ENCODE measurements at places on chromosomes 7 and 10.

DNA sequence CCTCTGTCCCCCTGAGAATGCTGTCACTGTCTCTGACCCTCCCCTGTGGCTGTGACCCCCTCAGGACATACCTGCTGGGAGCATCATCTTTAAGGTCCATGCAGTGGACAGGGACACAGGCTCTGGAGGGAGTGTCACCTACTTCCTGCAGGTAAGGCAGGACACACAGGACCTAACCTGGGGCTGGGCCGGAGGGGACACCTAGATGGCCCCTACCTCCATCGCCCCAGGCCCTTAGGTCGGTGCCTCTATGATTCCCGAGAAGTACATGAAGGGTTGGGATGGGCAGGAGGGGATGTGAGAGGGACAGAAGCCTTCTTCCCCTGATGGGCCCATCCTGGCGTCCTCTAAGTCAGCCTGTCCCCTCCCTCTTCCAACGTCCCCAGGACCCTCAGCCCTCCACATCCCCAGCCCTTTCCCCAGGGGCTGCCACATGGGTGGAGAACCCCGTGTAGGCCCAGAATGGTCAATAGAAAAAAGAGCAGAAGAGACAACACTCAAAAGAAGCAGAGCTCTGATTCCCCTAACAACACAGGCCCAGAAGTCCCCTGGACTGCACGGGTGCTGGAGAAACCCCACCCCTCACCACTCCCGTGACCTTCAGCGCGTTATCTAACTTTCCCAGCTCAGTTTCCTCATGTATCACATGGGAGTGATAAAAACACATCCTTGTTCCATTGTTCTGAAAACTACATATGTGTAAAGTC lies 6.4 kb downstream of the CDHR1 start:
- no peak for DNase-seq

DNA sequence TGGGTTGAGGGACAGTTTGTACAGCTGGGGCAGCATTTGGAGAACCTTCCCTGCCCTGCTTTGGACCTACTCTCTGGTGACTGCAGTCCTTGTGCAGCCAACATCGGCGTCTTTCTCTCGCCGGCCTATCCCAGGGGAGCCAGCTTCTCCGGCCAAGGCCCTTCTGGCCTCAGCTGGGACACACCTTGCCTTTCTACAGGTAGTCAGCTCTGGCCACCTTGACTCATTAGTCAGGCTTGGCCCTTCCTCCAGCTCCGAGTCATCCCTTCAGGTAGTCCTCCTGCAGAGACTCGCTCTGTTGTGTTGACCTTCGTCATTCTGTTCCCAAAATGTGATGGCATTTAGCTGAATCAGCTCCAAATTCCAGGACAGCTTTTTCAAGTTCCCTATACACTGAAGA lies 145.0 kb upstream of the CHST15 start:
- DNase-seq = no peak

DNA sequence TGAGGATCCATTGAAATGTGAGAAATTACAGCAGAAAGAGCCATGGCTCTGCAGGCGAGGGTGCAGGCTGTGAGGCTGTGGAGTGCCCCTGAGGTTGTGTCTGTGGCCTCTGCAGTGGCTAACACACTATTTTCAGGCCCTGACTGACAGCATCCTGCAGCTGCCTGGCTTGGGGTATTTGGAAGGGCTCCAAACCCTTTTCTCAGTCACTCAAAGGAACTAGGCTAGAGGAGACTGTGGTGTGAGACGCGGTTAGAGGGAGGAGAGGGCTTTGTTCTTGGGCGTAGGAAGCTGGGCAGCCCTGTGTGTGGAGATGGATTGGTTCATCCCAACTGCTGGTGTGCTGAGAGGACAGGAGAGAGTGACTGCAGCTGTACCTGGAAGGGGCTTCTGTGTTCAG lies 134.9 kb downstream of the RAMP3 start:
- no peak for DNase-seq

DNA sequence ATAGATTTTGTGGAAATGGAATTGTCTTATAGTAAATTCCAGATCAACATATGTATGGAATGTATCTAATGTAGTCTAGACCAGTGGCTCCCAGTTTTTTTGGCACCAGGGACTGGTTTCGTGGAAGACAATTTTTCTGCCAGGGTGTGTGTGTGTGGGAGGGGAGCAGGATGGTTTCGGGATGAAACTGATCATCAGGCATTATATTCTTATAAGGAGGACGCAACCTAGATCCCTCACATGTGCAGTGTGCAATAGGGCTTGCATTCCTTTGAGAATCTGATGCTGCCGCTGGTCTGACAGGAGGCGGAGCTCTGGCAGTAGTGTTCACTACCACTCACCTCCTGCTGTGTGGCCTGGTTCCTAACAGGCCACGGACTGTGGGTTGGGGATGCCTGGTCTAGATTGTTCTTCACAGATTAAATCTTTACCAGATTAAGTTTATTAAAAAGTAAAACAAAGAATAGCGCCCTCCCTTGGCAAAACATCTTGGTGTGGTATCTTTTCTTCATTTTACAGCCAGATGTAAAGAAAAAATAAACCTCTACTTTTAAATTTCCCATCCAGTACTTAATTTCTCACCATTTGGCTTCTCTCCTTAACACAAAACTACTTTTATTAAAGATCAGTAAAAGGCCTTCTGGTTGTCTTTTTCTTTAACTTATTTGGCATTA lies 48.4 kb downstream of the SEPTIN7 start:
- DNase-seq = no peak

- DNase-seq = peak; percentile 7
Measured at GRCh38 chr7:23863209-23863787, 153.3 kb downstream of the STK31 start.

GRCh38 chr7:4162884-4163564 lies 519.1 kb upstream of the FOXK1 start:
- no peak for DNase-seq

- no peak for DNase-seq
Measured at GRCh38 chr7:80385508-80385907, 126.4 kb downstream of the GNAT3 start.

DNA sequence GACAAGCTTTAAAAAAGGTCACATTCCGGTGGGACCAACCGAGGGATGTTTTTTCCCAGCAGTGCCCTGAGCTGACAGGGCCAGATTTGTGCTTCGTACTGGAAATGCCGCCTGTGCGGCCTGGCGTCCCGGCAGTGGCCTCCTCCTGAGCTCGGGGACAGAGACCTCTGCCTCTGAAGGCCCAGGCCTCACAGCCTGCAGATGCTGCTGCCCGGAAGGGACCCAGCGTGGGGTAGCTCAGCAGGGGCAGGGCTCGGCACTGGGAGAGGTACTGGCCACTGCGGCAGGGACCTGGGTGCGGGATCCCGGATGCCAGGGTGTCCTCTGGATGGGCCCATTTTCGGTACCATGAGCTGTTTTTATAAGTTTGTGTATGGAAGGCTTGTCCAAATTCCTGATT lies 52.4 kb upstream of the CFAP46 start:
- no peak for DNase-seq

- DNase-seq = no peak
Measured at GRCh38 chr10:18400201-18400905, 251.0 kb downstream of the NSUN6 start.

GRCh38 chr7:153920897-153921296 lies 131.3 kb upstream of the DPP6 start:
- DNase-seq = no peak

GRCh38 chr7:129561677-129562359 lies 49.7 kb upstream of the NRF1 start:
- no peak for DNase-seq

GRCh38 chr7:83861-84632 lies 108.3 kb upstream of the FAM20C start:
- DNase-seq = no peak

DNA sequence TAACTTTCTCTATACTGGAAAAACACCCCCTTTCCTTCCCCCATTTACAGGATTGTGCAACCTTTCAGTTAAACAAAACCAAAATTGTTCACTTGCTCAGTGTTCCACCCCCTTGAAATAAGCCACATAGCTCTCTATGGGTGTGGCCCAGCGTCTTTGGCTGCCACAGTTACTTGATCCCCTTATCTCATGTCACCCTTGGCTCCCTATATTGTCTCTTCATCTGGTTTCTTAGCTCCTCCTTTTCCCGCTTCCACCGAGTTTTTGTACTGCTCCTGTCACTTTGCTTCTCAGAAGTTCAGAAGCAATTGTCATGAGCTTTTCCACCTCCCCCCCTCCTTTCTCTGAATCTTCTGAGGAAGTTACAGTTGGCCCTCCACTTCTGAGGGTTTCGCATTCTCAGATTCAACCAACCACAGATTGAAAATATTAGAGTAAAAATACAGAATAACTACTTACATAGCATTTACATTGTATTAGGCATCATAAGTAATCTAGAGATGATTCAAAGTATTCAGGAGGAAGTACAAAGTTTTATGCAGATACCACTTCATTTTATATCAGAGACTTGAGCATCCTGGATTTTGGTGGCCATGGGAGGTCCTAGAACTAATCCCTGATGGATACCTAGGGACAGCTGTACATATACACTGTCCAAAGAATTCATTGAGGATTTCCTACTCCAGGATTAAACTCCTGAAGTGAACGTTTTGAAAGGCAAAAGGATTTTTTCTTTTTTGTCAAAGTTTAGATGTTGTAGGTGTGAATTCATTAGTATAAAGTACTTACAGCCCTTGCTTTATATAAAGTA lies 60.4 kb downstream of the ADD3 start:
- no peak for DNase-seq

DNA sequence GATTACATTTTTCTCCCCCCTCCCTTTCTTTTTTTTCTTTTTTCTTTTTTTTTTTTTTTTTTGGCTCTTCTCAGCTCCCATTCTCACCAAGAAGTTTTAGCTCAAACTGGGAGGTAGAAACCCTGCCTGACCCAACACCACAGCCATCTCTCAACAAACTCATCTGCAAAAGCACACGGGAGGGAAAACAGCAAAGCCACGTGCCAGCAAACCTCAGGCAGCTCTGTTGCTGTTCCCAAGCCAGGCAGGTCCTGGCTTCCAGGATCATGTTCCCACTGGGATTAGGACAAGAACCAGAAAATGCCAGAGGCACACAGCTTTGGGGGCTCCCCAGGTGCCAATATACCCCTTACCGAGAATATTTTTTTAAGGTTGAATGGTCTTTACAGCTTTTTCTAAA lies 56.7 kb downstream of the ITIH5 start:
- no peak for DNase-seq

DNA sequence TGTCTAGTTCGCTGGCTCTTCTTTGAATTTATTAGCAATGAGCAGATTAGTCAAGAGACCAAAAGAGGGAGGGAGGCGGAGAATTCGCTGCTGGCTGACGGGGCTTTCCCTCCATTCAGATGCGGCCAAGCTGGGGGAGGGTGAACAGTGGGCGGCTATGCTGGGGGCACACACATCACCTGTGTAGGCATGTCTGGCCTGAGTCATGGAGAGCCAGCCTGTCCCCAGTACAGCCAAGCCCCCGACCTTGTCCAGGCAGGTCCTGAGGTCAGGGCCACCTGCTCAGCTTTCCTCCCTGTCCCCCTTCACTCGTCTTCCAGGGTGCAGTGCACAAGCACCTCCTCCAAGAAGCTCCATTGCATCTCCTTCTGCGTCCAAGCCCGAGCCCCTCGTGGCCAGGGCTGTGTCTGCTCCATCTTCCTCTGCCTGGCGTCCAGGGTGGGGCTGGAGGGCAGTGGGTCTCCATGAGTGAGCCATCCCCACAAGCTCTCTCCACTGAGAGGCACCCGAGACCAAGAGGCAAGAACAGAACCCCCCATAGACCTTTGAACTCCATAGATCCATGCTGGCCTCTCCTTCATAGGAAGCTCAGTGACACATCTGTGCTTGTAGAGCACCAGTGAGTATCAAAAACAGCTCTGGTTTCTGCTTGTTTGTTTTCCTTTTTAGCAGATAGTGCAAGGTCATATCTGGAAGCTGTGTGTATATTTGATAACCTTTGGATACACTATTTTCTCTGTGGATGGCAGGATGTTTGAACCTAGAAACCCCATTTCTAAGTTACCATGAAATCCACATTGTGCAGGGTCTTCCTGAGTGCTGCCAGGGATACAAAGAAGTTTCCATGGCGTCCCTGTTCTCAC lies 1.9 kb upstream of the DEPP1 start:
- DNase-seq = no peak

- DNase-seq = no peak
Measured at GRCh38 chr7:129789652-129790051, 163.1 kb downstream of the UBE2H start.

GRCh38 chr10:108689891-108690290 lies 1233.4 kb downstream of the XPNPEP1 start:
- no peak for DNase-seq

DNA sequence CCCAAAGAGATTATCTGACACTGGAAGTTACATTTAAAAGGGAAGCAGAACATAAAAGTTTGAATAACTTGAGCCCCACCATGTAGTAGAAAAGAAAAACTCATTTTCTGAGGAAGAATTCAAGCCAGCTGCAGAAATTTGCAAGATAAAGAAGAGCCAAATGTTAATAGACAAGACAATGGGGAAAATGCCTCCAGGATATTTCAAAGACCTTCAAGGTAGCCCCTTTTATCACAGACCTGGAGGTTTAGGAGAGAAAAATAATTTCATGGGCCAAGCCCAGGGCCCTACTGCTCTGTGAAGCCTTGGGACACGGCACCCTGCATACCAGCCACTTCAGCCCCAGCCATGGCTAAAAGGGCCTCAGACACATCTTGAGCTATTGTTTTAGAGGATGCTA lies 18.4 kb upstream of the AKR1C1 start:
- no peak for DNase-seq

DNA sequence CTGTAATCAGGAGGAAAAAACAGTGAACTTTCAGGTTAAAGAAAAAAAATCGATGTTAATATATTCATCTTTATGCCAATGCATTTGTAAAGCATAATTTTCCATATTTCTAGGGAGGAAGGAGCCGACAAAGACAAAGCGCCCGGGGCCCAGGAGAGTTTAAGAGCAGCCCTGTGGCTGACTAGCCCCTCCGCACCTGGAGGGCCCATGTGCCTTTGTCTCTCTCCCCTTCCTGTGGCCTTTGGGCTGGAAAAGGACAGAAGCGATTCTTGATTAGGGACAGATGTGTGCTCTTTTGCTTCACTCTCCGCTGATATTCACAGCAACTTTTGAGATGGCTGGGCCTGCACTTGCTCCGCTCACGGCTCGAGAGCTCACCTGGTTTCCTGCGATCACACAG lies 23.1 kb downstream of the DDC start:
- no peak for DNase-seq

GRCh38 chr7:106216923-106217542 lies 67.8 kb downstream of the NAMPT start:
- peak; percentile 38 for DNase-seq

GRCh38 chr10:130394832-130395231 lies 258.6 kb downstream of the GLRX3 start:
- DNase-seq = no peak

DNA sequence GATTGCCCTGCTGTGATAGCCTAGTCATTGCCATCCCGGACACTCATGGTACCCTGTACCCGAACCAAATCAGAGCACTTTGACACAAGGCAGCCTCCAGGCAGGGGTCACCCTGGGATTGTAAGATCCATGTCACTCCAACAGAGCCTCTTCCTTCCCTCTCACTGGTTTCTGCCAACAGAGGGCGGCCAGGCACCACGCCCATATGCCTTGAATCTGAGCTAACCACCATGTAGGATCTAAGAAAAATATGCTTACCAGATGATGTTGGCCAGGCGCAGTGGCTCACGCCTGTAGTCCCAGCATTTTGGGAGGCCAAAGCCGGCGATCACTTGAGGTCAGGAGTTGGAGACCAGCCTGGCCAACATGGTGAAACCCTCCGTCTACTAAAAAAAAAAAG lies 389.2 kb upstream of the KLF6 start:
- DNase-seq = no peak
